ENCODE measurements at places on chromosomes 5 and 9. TPM values are rescaled to one million over a fixed set of nuclear protein-coding genes. Genes with fewer than 3 reads are reported as not detected.

GRCh38 chr5:114903767-114904166 is 265.9 kb downstream of the TRIM36 start:
- no peak for DNase-seq

GRCh38 chr5:51651889-51652288 is 268.6 kb downstream of the ISL1 start:
- DNase-seq: no peak

- DNase-seq: peak; percentile 45
Observed at GRCh38 chr5:56264417-56265025, 31.4 kb upstream of the ANKRD55 start.

GRCh38 chr5:38772471-38772870 is 73.3 kb upstream of the OSMR start:
- DNase-seq: no peak

Gene IL5
- total RNA-seq: not detected

Gene RGS3
- 43.0 TPM for total RNA-seq

GRCh38 chr5:68734781-68735180 is 359.0 kb upstream of the SLC30A5 start:
- DNase-seq: peak; percentile 6

DNA sequence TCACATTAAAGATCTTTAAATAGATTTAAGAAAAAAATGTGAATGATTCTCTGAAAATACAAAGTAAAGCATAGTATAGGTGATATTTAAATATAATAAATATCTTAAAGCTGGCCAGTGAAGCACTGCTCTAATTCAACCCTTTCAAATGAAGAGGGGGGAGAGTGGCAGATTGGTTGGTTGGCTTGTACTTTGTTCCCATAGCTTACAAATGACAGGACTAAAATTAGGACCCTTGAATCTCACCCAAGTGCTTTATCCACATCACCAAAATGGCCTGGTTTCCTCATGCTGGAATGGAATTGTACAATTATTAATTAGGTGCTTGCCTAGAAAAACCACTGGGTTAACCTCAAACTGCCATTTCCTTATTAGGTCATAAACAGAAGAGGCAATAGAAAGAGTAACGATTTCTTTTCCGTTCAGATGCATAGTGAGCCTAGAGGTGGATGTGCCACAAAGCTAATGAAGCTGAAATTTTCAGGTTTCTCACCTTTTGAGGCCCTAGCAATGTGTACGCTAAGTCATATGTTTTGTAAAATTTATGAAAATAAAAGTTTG is 354.5 kb upstream of the CDH6 start:
- no peak for DNase-seq

GRCh38 chr5:9766581-9766980 is 136.4 kb upstream of the TAS2R1 start:
- no peak for DNase-seq

Gene PHF24
- 1.6 TPM for total RNA-seq

GRCh38 chr5:34905564-34905963 is 9.7 kb downstream of the RAD1 start:
- no peak for DNase-seq

DNA sequence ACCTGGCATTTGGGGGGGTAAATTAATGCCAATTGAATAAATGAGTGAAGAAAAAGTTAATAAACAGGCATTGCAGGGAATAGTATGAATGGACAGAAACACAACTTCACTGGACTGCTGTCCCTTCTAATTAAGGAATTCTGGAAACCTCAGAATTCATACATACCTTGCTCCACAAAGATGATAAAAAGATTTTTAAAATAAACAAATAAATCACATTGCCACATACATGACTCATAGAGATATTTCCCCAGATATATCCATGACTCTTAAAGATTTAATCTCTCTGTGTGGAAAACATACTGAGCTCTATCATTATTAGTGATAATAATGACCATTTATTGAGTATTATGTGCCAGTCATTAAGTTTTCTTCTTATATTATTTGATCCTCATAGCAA is 469.0 kb upstream of the MEF2C start:
- DNase-seq: no peak

- DNase-seq: no peak
Observed at GRCh38 chr5:102903074-102903871, 148.2 kb downstream of the PAM start.

DNA sequence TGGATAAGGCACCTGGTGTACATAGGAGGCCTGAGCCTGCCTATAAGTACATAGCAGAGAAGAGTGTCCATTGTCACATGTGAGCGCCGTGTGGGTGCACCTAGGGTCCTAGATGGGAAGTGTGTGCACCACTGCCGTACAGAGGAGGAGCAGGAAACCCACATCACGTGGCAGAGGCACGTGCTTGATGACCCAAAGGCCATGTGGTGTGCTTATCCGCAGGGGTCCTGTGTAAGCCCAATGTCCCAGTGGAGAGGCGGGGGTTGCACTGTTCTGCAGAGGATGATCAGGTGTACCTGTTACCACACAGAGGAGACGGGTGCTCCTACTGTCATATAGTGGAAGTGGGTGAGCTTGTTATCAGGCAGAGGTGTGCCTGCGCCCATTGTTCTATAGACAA is 354.1 kb upstream of the IRX2 start:
- DNase-seq: no peak

GRCh38 chr9:84874596-84874995 is 205.1 kb downstream of the NTRK2 start:
- DNase-seq: no peak

Measured in thyroid gland (tissue), 4 donors.